ENCODE measurements at places on chromosomes 7 and 10.

DNA sequence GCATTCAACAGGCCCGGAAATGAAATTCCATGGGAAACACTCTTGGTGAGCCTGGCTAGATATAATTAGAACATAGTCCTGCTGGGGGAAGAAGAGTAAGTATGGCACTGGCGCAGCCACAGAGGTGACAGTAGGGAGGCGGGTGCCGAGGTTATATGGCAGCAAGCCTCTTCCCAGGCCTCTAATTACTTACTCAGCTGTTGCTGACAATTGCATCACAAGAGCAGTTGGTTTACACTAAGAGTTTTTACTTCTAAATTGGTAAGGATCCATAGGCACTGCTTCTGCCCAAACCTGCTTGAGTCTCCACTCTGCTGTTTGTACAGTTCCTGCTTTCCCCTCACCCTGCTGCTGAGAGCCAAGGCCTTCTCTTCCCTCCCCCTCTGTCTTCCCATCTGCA is 93.3 kb upstream of the DUSP5 start:
- no peak for DNase-seq

- no peak for DNase-seq
Observed at GRCh38 chr10:22597138-22597537, 117.2 kb downstream of the PIP4K2A start.

GRCh38 chr10:129954492-129955315 is 9.4 kb downstream of the EBF3 start:
- DNase-seq: no peak

- DNase-seq: no peak
Observed at GRCh38 chr10:64528294-64529002, 1007.2 kb downstream of the REEP3 start.

DNA sequence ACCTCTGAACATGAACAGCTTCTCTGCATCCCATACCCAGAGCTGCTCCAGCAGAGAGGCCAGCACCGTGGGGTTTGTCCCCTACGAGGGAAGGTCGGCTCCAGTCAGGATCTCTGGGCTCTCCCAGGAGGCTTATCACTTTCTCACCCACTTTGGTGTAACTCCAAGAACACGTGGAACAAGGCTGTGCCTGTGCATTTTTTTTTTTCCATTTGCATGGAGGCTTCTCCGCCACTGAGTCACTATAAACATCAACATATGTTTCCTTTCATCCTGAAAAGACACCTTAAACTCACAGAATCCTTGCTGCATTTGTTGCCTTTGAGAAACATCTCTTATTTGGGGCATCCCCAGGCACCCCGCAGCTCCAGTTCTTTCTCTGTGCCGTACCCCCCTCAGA is 29.4 kb upstream of the ECHDC3 start:
- no peak for DNase-seq

DNA sequence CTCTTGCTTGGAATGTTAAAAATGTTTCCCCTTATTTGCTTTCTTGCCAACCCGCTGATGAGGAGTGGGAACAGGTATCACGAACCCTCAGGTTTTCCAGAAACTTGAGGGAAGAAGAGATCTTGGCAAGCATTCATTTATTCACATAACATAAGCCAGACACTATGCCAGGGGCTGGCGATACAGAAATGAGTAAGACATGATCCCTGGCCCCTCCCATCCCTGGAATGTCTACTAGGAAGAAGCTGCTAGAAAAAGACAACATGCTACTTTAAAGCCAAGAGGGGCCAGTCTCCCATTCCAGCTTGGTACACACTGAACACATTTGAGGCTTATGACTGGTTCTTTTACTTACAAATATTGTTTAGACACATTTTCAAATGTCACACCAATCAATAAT is 26.4 kb downstream of the SLC35B4 start:
- DNase-seq: peak; percentile 40

DNA sequence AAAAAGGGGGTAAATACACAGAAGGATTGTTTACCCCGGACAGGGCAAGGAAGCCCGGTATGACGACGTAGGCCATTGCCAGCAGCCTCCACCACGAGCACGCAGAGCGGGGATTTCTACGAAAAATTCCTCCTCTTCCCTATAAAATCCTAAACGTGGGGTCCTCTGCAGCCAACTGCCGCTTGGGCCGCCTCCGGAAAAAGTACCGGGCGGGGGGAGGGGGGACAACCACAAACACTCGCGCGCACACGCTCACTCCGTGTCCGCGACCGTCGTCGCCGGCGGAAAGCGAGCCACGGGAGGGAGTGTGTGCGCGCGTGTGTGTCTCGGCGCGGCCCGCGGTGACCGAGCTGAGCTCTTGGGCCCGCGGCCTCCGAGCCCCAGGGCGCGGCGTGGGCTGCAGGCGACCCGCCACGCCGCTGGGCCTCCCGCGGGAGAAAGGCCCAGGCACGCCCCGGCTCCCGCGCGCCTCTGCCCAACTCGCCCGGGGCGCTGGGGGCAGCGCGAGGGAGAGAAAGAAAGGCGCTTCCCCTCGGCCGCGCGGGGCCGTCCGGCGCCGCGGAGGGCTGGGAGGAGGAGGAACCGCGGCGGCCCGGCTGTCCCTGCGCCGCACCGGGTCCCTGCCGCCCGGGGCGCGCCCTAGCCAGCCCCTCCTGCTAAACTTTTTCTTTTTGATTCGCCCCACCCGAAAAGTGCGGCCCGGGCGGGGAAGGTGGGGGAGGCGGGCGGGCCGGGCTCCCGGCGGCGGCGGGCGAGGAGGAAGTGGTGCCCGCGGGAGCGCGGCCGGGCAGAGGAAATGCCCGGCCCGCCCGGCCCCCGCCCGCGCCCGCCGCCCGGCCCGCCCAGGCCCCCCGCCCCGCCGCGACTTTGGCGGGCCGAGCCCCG is 1.5 kb downstream of the CTBP2 start:
- peak; percentile 52 for DNase-seq

GRCh38 chr10:12735843-12736462 is 265.6 kb downstream of the CCDC3 start:
- DNase-seq: no peak
